Astrocyte of the hippocampus (primary cell): ENCODE measurements at places on chromosomes 7 and 10.

GRCh38 chr10:5741276-5741675 is 56.6 kb downstream of the TASOR2 start:
- DNase-seq = no peak

DNA sequence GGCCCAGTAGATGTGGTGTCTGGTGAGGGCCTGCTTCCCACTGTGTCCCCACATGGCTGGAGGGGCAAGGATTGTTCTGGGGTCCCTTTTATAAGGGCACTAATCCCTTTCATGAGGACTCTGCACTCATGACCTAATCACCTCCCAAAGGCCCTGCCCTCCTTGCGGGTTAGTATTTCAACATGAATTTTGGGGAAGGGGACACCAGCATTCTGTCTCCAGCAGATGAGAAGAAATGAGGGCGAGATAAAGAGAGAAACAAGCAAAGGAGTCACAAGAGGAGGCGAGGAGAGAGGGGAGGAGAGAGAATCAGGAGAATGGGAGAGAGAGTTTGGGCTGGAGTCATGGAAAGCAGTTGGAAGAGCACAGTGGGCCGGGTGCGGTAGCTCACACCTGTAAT is 83.7 kb downstream of the C10orf105 start:
- no peak for DNase-seq

GRCh38 chr7:15424468-15424867 is 137.3 kb downstream of the AGMO start:
- DNase-seq = peak; percentile 1

DNA sequence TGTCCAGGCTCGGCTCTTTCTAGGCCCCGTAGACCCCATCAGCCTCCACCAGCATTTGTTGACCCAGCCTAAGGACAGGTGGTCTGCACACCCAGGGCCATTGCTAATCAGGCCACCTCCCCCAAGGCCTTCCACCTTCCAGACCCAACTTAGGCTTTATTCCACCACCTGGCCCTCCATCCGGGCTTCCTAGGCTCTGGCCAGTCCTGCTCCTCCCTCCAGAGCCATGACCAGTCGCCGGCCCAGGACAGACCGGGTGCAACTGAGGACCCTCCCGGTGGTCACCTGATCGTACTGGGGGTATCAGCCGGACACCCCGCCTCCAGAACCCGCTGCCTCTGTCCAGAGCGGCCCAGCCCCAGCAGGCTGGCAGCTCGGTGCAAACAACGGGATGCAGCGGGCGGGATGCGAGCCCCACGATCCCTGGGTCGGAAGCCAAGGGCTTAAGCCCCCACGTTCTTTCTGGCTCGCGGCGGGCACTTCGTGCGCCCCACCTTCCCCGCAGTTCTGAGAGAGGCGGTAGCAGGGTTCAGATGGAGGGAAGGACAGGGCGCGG is 545 bp downstream of the NACAD start:
- DNase-seq = no peak

GRCh38 chr7:129739427-129739826 is 127.9 kb downstream of the NRF1 start:
- peak; percentile 11 for DNase-seq

DNA sequence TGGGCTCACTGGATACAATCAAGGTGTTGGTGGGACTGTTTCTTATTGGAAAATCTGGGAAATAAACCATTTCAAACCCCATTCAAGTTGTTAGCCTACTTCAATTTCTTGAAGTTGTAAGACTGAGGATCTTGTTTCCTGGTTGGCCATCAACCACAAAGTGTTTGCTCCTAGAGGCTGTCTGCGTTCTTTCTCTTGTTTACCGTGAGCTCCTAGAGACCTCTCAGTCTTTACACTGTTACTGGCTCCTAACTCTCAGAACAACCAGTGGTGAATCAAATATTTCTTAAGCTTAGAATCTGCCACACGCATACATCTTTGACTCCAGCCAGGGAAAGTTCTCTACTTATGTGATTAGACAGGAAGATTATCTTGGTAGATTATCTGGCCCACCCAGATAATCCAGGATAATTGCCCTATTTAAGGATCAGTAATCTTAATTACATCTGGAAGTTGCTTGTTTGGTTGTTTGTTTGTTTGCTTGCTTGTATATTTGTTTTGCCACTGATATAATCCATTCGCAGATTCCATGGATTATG is 798.7 kb downstream of the IPMK start:
- DNase-seq = no peak

DNA sequence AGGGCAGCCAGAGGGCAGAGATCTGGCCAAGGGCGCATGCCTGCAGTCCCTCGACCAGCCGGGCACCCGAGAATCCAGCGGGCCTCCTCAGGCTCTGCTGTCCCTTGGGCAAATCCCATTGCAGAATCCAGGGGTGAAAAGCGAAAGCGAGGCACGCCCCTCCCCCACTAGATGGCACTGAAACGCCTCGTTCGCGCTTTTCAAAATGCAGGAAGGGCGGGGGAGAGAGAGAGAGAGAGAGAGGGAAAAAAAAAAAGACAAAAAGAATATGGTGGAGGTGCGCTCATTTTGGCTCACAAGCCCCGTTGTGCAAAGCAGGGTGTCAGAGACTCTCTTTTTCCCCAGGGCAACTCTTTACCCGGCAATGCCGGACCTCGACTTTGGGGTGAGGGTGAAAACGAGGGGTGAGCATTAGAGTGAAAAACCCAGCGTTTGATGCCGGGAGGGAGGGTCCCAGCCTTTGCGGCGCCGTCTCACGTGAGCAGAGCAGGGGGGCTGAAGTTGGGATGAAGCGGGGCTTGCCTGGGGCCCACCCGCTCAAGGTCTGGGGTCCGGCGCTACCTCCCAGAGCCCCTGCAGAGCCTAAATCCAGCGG is 2.5 kb upstream of the TMEM178B start:
- peak; percentile 57 for DNase-seq

- no peak for DNase-seq
These were observed 59.7 kb downstream of the DNAJB6 start for GRCh38 chr7:157396316-157397035.

DNA sequence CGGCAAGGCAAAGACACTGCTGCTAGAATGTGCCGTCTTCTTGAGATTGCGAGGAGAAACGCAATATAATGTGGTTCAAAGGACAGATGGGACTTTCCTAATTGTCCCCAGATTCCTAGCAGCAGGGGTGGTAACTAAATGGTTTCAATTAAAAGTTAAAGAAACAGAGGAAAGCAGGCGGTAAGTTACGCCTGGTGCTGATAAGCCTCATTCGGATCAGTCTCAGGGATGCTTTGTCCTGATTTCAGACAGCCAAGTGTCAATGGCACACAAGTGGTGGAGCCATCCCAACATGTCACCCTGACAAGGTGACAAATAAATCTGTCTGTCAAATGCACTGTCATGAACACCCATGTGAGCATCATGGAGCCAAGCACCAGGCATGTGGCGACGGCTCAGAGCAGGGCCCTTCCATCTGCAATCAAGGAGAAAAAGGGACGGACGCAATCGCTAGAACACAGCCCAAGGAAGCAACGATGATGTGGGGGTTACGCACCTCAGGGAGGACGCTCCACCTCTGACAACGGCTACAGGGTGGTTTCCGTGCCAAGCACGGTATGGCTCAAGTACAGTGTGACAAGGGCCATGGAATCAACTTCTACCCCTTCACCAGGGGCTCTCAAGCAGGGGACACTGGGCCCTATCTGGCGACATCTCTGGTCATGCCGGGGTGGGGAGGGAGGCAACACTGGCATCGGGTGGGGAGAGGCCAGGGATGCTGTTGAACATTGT is 66.2 kb downstream of the CTBP2 start:
- DNase-seq = no peak

DNA sequence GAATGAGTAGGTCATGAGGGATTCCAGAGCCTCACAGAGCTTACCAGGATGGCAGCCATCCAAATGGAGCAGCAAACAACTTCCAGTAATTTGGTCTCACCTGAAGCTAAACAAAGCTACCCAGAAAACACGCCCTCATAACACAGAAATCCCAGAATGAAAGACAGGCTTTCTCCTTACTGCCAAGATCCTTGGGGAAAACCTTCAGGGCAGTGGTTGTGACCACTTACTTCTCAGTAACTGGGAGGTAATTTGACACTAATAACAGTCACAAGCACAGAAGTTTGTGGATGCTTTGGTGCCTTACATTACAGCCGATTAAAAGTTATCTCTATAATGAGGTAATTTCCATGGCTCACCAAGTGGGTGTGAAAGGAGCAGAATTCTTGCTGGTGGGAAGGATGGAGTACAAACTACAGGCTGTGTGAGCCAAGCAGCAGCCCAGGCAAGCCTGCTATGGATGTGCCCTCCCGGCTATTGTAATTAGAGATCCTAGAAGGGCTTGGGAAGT is 10.4 kb downstream of the WDR91 start:
- DNase-seq = peak; percentile 59

GRCh38 chr7:99312316-99313203 is 13.1 kb upstream of the ARPC1A start:
- peak; percentile 79 for DNase-seq

GRCh38 chr7:121038717-121039509 is 50.4 kb downstream of the CPED1 start:
- DNase-seq = no peak

- no peak for DNase-seq
These were observed 29.0 kb downstream of the TIMM23 start for GRCh38 chr10:46001187-46001756.

DNA sequence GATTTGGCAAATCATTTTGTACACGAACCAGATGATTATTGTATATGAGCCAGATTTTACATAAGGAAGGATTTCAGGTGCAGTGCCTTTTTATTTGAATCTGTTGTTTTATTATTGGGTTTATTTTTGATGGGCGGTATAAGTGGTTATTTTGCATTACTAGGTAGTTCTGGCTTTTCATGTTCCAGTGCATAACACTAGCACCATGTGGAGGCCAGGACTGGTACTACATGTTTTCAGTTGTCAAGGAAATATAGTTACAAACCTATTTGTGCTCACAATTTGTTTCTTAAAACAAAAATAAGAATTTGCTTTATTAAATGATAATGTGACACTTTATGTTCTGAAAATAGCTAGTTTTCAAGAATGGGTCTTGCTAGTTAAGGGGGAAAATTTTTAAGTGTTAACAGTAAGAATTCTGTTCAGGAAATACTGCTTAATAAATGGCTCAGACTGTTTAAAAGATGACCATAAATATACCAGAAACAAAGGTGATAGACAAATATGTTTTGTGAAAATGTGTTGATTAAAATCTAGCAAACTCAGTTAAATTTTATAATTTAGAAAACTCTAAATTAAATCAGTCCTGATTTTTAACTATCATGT is 7.1 kb upstream of the SEMA3E start:
- peak; percentile 70 for DNase-seq

DNA sequence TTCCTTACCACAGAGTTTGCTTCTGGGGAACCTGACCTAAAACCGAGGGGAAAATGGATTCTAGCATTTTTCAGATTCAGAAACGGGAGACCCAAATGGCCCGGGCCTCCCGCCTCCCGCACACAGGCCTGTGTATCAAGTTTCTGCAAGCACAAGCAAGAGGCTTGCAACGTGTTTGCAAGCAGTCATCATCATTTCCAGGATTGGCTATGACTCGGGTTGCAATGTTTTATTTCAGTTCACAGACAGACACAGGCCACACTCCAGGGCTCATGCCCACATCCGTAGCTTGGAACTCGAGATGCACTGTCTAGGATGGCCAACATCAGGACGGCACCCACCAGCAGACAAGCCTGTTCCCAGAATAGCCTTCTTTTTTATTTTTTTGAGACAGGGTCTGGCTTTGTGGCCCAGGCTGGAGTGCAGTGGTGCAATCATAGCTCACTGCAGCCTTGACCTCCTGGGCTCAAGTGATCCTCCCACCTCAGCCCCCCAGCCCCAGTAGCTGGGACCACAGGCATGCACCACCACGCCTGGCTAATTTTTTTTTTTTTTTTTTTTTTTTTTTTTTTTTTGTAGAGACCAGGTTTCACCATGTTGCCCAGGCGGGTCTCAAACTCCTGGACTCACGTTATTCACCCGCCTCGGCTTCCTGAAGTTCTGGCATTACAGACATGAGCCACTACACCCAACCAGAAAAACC is 68.1 kb upstream of the FOXK1 start:
- DNase-seq = peak; percentile 42

- no peak for DNase-seq
These were observed 1447.5 kb downstream of the GATA3 start for GRCh38 chr10:9501944-9502343.

DNA sequence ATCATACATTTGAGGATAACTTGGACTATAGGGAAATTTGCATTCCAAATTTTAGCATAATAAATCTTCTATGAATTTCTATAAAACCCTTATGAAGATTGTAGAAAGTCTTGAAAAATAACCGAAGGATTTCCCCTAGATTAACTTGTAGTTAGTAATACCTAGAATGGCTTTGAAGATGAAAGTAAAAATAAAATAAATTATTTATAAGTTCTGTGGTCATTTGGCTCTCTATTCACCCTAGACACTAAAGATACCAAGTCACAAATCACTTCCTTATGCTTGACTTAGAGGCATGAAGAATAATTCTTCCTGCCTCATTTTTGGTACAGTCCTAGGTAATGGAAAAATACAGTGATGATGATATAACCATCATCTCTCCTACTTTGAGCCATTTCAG is 79.3 kb downstream of the CSTF2T start:
- DNase-seq = no peak

DNA sequence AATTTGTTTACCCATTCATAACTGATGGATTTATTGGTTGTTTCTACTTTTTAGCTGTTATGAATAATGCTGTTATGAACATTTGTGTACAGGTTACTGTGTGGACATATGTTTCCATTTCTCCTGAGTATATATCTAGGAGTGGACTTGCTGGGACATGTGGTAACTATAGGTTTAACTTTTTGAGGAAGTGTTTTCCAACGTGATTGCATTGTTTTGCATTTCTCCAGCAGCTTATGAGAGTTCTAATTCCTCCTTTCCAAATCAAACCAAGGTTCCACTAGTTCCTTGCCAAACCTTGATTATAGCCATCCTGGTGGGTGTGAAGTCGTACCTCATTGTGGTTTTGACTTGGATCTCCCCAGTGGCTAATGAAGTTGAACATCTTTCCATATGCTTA is 2.6 kb upstream of the PRF1 start:
- DNase-seq = no peak

DNA sequence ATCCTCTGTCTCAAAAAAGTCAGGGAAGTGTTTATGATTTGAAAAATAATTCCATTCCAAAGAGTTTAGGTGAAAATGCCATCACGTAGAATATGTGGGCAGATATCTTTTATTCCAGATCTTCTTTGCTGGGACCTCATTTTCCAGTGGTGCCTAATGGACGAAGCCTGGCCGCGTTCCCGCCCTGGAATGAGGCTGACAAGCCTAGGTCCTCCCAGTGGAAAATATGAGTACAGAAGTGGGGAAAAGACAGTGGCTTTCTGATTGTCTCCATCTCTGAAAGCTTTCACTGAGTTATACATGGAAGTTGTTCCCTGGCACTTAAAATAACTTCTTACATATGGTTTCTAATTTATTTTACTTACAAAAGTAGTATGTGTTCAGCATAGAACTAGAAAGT is 139.4 kb downstream of the TACC2 start:
- peak; percentile 74 for DNase-seq

GRCh38 chr7:91293136-91293535 is 28.9 kb downstream of the FZD1 start:
- DNase-seq = no peak
